ENCODE measurements at places on chromosomes 16 and 17.

- peaks cover 48% of the 10 kb centered on the region for H3K4me1 ChIP-seq
- peak overlapping the region; percentile 4 for H3K27ac ChIP-seq
- DNase-seq, result no peak
These were observed 4.7 kb downstream of the SMTNL2 start for GRCh38 chr17:4588898-4589625.

- peak overlapping the region; percentile 70 for H3K27ac ChIP-seq
- no peaks in the 10 kb centered on the region for H3K27me3 ChIP-seq
- no peaks in the 10 kb centered on the region for H3K36me3 ChIP-seq
- DNase-seq, result no peak
- H3K4me3 ChIP-seq, result no peak overlapping the region
These were observed 237.1 kb downstream of the NTN1 start for GRCh38 chr17:9258115-9259015.

DNA sequence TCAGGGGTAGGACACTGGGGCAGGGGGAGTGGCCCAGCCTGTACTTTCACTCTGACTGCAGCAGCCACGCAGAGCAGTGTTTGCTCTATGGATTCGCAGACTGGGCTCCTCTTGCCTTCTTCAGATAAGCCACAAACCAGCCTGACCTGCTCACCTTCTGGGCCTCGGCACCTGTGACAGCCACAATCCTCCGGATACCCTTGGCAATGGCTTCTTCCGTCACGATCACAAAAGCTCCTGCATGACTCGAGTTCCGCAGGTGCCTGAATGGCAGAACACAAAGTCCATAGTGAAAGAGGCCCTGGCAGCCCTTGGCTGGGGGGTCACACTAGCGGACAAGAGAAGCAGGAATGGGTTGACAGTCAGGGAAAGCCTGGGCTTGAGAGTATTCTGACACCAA, 3.8 kb upstream of the EXOSC6 start:
- no peak overlapping the region for H3K27ac ChIP-seq
- H3K4me1 ChIP-seq, result peaks cover 4% of the 10 kb centered on the region
- H3K36me3 ChIP-seq, result peaks cover 85% of the 10 kb centered on the region
- no peaks in the 10 kb centered on the region for H3K27me3 ChIP-seq

GRCh38 chr17:74028354-74029116, 174.9 kb upstream of the RPL38 start:
- H3K27me3 ChIP-seq, result no peaks in the 10 kb centered on the region
- no peak overlapping the region for H3K27ac ChIP-seq
- no peak for DNase-seq
- no peaks in the 10 kb centered on the region for H3K4me1 ChIP-seq

GRCh38 chr17:79671085-79671694, 59.6 kb upstream of the ENPP7 start:
- H3K4me1 ChIP-seq, result peaks cover under 1% of the 10 kb centered on the region
- no peak for DNase-seq
- no peaks in the 10 kb centered on the region for H3K27me3 ChIP-seq

GRCh38 chr16:84730406-84731106, 30.8 kb downstream of the USP10 start:
- H3K4me1 ChIP-seq, result peaks cover 51% of the 10 kb centered on the region
- no peaks in the 10 kb centered on the region for H3K27me3 ChIP-seq
- H3K27ac ChIP-seq, result peak overlapping the region; percentile 45
- peaks cover 9% of the 10 kb centered on the region for H3K36me3 ChIP-seq
- no peak for DNase-seq

- peaks cover 27% of the 10 kb centered on the region for H3K4me1 ChIP-seq
- peak overlapping the region; percentile 40 for H3K27ac ChIP-seq
- DNase-seq, result no peak
- H3K4me3 ChIP-seq, result no peak overlapping the region
- H3K36me3 ChIP-seq, result no peaks in the 10 kb centered on the region
These were observed 3.3 kb downstream of the COTL1 start for GRCh38 chr16:84614623-84614967.

GRCh38 chr16:69720822-69721430, 5.4 kb downstream of the NQO1 start:
- no peak overlapping the region for H3K4me3 ChIP-seq
- H3K36me3 ChIP-seq, result peaks cover 13% of the 10 kb centered on the region
- H3K4me1 ChIP-seq, result no peaks in the 10 kb centered on the region

- H3K4me3 ChIP-seq, result peak overlapping the region; percentile 80
- H3K36me3 ChIP-seq, result no peaks in the 10 kb centered on the region
- peaks cover 3% of the 10 kb centered on the region for H3K27me3 ChIP-seq
- H3K27ac ChIP-seq, result peak overlapping the region; percentile 91
- H3K4me1 ChIP-seq, result peaks cover 89% of the 10 kb centered on the region
- DNase-seq, result no peak
These were observed 71.9 kb downstream of the ABR start for GRCh38 chr17:1107777-1108477.

DNA sequence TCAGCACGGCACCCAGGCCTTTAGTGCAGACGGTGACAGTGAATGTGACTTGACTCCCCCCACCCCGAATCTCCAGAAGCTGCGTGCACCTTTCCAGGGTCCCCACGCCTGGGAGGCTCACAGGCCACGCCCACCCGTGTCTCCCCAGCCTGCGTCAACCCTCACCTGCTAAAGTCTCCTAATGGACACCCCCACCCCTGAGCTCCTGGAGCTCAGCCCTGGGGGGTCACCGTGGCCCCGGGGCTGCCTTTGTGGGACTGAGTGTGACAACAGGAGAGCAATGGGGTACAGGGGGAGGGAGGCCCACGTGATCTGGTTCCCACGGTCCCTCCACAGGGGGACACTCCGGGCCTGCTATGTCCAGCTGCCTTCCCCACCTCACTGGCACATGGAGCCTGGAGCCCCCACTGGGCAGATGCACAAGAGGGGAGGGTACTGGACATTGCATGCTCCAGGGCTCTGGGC, 7.4 kb upstream of the FASN start:
- no peak for DNase-seq
- H3K4me1 ChIP-seq, result peaks cover 66% of the 10 kb centered on the region
- peaks cover 5% of the 10 kb centered on the region for H3K36me3 ChIP-seq
- H3K27me3 ChIP-seq, result no peaks in the 10 kb centered on the region
- H3K27ac ChIP-seq, result peak overlapping the region; percentile 81

DNA sequence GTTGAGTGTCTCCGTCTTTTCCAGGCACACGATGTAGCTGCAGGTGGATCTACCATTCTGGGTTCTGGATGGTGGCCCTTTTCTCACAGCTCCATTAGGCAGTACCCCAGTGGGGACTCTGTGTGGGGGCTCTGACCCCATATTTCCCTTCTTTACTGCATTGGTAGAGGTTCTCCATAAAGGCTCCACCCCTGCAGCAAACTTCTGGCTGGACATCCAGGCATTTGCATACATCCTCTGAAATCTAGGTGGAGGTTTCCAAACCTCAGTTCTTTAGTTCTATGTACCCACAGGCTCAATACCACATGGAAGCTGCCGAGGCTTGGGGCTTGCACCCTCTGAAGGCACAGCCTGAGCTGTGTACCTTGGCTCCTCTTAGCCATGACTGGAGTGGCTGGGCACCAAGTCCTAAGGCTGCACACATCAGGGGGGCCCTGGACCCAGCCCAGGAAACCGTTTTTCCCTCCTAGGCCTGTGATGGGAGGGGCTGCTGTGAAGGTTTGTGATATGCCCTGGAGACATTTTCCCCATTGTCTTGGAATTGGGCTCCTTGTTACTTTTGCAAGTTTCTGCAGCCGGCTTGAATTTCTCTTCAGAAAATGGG, 14.0 kb downstream of the ABCC1 start:
- no peaks in the 10 kb centered on the region for H3K36me3 ChIP-seq
- no peak for DNase-seq
- H3K27me3 ChIP-seq, result no peaks in the 10 kb centered on the region
- H3K4me3 ChIP-seq, result no peak overlapping the region

GRCh38 chr17:62805234-62805633, 2.9 kb downstream of the MARCHF10 start:
- DNase-seq, result no peak
- H3K36me3 ChIP-seq, result no peaks in the 10 kb centered on the region
- H3K27me3 ChIP-seq, result peaks cover 59% of the 10 kb centered on the region
- no peak overlapping the region for H3K27ac ChIP-seq
- no peak overlapping the region for H3K4me3 ChIP-seq
- peaks cover 11% of the 10 kb centered on the region for H3K4me1 ChIP-seq

- H3K27ac ChIP-seq, result no peak overlapping the region
- H3K4me1 ChIP-seq, result no peaks in the 10 kb centered on the region
- H3K4me3 ChIP-seq, result no peak overlapping the region
- no peaks in the 10 kb centered on the region for H3K36me3 ChIP-seq
These were observed 70.8 kb downstream of the LYRM1 start for GRCh38 chr16:20971401-20971800.

GRCh38 chr17:13765701-13766100, 164.0 kb upstream of the HS3ST3A1 start:
- peak; percentile 50 for DNase-seq
- H3K27me3 ChIP-seq, result no peaks in the 10 kb centered on the region
- no peak overlapping the region for H3K27ac ChIP-seq
- H3K36me3 ChIP-seq, result no peaks in the 10 kb centered on the region
- no peaks in the 10 kb centered on the region for H3K4me1 ChIP-seq

- H3K36me3 ChIP-seq, result no peaks in the 10 kb centered on the region
- no peak overlapping the region for H3K27ac ChIP-seq
- H3K4me3 ChIP-seq, result no peak overlapping the region
- DNase-seq, result no peak
- peaks cover 9% of the 10 kb centered on the region for H3K4me1 ChIP-seq
These were observed 4.4 kb upstream of the SLC39A11 start for GRCh38 chr17:73096866-73097265.
